ENCODE measurements at places on chromosomes 7 and 10.

DNA sequence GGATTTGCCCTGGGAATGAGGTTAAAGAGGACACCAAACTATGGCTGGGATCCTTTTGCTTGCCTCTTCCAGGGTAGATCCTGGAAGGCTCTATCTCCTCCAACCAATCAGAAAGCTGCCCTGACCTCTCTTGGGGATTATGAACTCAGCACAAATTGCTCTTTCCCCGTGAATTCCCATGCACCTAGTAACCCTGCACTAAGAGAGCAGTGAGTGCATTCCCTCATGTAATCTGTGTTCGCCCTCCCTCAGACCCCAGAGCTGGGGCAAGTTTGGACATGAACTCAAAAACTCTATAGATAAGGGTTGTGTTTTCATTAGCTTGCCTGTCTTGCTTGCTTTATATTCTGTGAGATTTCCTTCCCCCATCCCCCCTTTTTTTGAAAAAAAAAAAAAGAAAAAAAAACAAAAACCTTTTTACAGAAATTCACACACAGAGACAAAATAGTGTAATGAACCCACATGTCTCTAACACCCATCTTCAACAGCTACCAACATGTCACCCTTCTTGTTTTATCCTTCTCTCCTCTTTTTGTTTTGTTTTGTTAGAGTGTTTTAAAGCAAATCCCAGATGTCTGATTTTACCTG is 225.5 kb upstream of the TCF7L2 start:
- DNase-seq: no peak

GRCh38 chr10:132666705-132667341 is 119.1 kb downstream of the NKX6-2 start:
- no peak for DNase-seq

- no peak for DNase-seq
Measured at GRCh38 chr10:53108317-53108934, 335.8 kb upstream of the MBL2 start.

DNA sequence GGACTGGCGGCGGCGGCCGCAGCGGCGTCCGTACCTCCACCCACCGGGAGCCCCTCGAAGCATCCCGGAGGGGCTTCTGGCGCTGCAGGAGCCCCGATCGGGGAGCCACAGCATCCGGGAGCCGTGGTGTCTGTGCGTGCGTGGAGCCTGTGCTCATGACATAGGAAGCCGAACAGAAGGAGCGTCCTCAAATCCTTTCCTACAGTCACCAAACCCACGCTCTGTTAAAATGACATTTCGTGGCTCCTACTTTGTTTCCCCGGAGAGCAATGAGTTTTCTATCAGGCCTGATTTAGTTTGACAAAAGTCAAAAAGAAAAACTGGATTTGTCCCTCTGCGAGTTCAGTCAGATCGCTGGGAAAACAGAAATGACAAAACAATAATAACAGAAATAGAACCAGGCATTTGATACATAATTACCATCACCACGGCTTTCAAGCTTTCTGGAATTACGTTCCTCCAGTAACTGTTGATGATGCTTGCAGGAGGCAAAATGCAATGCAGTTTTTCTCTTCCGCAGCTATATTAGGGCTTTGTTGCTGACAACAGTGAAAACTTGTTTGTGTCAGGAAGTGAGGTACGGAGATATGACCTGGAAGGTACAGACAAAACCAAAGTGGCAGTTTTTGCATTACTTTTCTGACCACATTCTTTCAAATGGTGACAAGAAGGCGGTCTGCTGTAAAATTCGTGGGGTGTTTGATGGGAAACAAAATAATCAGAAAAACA is 219.3 kb upstream of the MKLN1 start:
- peak; percentile 38 for DNase-seq

DNA sequence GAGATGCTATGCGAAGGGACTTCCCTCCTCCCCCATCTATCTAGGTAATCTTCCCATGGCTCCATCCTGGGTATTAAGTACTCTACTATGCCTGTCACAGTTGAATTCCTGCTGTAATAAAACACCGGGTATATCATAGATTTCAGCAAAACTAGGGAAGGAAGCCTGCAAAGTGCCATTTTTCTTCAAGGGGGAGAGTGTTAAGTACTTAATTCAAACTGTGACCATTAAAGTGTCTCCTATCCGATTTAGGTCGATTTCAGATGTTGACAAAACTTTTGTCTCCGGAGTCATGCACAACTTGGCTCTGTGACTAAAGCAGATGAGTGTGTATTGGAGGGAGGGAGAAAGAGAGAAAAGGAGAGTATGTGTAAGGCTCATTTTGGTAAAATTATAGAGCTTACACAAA is 4.6 kb downstream of the HOXA4 start:
- no peak for DNase-seq

DNA sequence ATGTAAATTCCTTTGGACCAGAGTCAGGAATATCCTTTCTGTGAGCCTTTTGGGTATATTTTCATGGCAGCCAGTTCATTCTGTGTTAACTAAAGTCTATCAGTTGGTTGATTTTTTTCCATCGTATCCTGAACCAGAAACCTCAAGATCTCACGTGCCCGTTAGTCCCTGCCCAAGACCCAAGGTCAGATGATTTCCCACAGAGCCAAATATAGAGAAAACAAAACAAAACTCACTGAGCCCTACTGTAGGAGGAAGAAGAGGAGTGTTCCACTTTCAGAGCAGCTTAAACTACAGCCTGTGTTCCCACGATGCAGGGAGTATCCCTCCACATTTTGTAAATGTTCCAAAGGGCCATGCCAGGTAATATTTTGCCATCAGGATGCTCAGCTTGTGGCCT is 96.0 kb upstream of the ADO start:
- no peak for DNase-seq

- no peak for DNase-seq
Measured at GRCh38 chr10:97916586-97916985, 66.9 kb downstream of the GOLGA7B start.

DNA sequence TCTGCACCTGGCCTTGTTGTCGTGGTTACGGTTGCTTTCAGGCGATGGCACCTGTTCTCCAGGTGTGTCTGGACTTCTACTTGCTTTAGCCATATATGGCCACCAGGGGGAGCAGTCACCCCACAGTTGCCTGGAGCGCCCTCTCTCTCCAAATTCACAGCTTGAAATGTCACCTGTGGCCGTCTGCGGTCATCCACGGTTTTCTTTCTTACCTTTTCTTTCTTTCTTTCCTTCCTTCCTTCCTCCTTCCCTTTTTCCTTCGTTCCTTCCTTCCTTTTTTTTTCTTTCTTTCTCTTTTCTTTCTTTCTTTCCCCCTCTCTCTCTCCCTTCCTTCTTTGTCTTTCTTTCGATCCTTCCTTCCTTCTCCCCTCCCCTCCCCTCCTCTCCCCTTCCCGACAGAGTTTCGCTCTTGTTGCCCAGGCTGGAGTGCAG is 150.5 kb upstream of the VKORC1L1 start:
- DNase-seq: peak; percentile 74

- DNase-seq: no peak
Measured at GRCh38 chr10:8975535-8975934, 921.0 kb downstream of the GATA3 start.

DNA sequence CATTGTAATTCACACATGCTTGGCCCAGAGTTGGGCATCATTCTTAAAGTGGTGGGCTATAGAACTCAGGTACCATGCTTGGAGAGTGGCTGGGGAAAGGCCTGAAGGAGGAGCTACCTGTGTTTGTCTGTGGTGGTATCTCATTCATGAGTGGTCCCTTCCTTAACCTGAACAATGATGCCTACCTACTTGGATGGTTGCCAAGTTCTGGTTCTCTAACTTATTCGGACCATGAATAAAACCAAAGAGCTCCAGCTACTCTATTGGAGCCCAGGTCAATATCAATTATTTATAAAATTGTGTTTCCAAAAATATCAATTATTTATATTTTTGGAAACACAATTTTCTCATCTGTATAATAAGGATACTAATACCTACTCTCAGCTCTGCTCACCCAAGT is 2.9 kb upstream of the GPR37 start:
- no peak for DNase-seq

DNA sequence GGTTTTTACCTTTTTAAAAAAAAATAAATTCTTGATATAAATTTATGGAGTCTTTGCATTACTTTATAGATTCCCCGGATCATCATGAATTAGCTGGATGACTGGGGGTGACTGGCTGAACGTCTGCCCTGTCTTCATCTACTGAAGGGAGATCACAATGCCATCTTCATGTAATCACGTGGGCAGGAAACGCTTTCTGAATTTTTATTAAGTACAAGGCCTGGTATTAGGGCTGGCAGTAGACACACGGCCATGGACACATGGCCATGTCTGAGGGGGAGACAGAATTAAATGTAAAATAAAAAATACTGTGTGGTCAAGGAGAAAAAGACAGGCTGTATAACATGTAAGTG is 111.2 kb downstream of the VIPR2 start:
- DNase-seq: no peak

- DNase-seq: no peak
Measured at GRCh38 chr7:28211006-28211405, 30.4 kb upstream of the JAZF1 start.

- DNase-seq: no peak
Measured at GRCh38 chr10:73485320-73485719, 10.5 kb downstream of the PPP3CB start.

- peak; percentile 35 for DNase-seq
Measured at GRCh38 chr10:131901181-131901829, 497 bp downstream of the PPP2R2D start.

DNA sequence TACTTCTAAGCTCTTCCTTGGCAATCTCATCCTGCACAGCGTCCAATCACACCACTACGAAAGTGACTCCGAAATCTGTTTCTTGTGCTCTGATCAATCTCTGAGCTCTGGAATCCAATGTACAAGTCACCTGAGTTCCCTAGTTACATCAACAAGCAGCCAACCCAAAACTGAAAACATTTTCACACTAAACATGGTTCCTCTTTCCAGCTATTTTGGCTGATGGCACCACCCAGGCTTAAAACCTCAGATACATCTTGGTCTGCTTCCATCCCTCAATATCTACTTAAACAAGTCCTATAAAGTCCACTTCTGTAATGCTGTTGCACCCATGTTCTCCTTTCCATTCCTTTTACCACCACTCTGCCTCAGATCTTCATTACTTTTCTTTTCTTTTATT is 3.6 kb downstream of the BLOC1S2 start:
- DNase-seq: no peak

DNA sequence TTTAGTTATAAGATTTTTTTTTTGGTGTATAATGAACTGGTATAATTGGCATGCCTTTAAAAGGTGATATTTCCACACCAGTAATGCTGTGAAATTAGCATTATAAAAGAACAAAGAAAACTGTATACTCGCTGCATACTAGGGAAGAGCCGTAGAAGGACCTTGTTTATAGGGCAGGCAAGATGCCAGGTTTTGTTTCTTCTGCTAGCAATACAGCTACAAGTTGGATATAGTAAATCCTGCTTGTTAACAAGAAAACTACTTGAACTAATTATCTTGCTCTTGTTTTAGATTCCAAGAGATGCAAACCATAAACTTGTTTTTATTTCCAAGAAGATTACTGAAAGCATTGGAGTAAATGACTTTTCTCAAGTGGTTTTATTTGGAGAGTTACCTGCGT is 1.9 kb downstream of the DNAH11 start:
- no peak for DNase-seq

DNA sequence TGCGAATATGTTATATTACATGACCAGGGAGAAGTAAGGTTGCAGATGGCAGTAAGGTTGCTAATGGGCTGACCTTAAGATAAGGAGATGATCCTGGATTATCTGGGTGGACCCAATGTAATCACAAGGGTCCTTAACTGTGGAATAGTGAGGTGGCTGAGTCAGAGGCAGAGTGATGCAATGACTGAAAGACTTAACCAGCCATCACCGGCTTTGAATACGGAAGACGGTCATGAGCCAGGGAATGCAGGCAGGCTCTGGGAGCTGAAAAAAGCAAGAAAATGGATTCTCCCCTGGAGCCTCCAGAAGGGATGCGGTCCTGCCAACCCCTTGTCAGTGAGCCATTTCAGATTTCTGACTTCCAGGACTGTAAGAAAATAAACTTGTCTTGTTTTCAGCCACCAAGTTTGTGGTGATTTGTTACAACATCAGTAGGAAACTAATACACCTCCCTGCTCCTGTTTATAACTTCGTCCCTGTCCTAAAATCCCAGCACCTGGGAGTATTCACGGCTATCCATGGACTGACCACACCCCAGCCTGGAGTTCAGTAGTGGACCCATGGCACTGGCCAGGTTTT is 4.6 kb upstream of the C10orf95 start:
- no peak for DNase-seq

GRCh38 chr7:25950488-25951413 is 201.2 kb upstream of the NFE2L3 start:
- DNase-seq: peak; percentile 84

DNA sequence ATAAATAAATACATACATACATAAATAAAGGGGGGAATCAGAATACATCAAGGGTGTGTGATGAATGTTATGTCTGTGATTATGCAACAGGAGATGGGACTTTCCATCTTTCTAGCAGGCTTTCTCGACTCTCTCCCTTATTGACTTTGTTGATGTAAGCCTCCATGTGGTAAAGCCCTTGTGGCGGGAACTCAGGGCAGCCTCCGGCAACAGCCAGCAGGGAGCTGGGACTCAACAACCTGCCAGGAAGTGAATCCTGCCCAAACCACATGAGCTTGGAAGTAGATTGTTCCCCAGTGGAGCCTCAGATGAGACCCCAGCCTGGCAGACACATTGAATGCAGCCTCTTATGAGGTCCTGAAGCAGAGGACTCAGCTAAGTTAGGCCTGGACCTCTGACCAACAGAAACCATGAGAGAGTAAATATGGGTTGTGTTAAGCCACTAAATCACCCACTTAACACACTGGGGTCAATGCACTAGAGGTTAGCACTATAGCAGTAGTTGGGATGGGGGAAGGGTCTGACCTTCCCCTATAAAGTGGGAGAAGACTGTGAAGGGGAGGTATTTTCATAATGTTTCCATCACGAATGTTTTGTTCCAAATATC is 104.0 kb downstream of the JCAD start:
- DNase-seq: no peak

- DNase-seq: peak; percentile 12
Measured at GRCh38 chr7:2757904-2758672, 70.1 kb downstream of the AMZ1 start.

GRCh38 chr7:12623885-12624498 is 53.5 kb downstream of the SCIN start:
- no peak for DNase-seq

GRCh38 chr7:129801882-129802281 is 150.9 kb downstream of the UBE2H start:
- no peak for DNase-seq

GRCh38 chr10:102185272-102185671 is 33.1 kb downstream of the NOLC1 start:
- DNase-seq: no peak

GRCh38 chr7:5679048-5679812 is 102.2 kb downstream of the RNF216 start:
- DNase-seq: no peak

DNA sequence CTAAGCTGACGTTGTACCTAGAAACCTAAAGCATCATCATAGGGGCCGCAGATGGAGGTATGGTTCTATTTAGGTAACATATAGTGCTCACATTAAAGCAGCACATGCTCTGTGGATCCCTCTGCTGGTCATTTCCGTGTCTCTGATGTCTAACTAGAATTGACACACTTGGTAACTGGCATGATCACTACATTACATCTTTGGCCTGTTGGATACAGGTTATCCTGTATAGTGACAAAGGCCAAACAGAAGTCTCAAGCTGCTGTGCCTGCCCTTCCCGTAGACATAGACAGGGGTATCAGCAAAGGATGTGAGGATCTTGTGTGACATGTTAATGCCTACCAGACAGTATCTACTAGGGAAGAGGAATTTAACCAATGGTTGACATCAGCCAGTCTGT is 51.2 kb downstream of the KIF5B start:
- DNase-seq: peak; percentile 37

- no peak for DNase-seq
Measured at GRCh38 chr10:72846238-72846637, 47.3 kb upstream of the OIT3 start.
